Adipocyte (in vitro differentiated cells): ENCODE measurements at places on chromosomes 1 and 21.

- DNase-seq, result no peak
These were observed 409.2 kb upstream of the PLXNA2 start for GRCh38 chr1:208653426-208653825.

GRCh38 chr1:85992791-85993190, 163.8 kb downstream of the COL24A1 start:
- DNase-seq, result peak; percentile 67

- DNase-seq, result no peak
These were observed at the start of gene HEYL for GRCh38 chr1:39639305-39640130. TSS of gene HEYL (minus strand) at chr1:39639643. CDS start at chr1:39639625, 18 bp downstream.

GRCh38 chr1:32639489-32640075, 10.8 kb downstream of the ZBTB8OS start:
- DNase-seq, result peak; percentile 51

GRCh38 chr21:17859661-17860060, 40.5 kb upstream of the C21orf91 start:
- DNase-seq, result no peak

DNA sequence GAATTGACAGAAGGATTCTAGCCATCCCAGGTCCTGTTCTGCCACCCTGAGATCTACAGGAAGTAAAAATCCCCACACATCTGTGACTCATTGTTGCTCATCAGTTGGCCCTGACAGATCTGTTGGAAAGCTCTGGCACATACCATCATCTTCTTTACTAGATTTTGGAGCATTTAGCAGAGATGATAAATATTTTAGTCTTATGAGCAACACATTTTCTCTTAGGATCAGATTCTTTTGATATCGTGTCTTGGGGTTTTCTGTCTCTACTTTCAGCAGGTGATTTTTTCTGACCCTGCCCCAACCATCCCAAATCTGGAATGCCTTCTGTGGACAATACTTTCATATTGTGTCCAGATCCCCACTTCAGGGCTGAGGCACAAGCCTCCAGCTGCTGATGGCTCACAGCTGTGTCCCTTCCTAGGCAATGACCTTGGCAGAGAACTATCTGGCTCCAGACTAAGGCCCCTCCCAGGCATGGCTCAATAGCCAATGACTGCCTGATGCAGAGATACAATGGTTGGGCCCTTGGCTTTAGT, 102.8 kb downstream of the GDAP2 start:
- DNase-seq, result peak; percentile 75

DNA sequence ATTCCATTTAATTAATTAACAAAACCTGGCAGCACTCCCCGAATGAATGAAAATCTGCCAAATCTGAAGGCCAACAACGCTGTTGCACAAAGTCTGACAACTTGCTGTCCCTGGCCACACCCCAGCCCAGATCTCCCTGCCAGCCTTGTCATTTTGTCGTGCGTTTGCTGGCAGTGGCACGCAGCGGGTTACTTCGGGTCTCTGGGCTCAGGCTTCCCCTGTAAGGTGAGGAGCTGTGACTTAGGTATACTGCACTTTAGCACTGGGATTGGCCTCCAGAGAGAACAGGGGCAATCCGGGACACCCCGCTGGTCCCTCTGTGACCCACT, 34.3 kb upstream of the SIM2 start:
- DNase-seq, result no peak

DNA sequence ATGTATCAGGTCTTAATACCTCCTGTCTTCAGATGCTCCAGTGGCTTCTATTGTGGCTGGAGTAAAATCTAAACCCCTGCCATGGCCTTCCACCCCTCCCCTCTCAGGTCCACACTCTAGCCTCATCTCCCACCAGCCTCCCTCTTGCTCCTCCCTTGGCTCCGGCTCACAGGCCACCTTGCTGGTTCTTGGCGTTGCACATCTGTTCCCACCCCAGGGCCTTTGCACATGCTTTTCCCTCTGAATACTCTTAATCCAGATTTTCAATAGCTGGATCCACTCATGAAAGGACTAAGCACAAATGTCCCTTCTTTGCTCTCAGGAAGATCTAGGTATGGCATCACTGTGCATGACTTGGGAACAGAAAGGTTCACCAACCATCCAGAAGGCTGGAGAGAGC, 415.4 kb upstream of the VAMP3 start:
- DNase-seq, result no peak

GRCh38 chr1:231335663-231336602, 1.7 kb downstream of the EXOC8 start:
- DNase-seq, result peak; percentile 16

GRCh38 chr1:48681476-48682305, 95.0 kb downstream of the BEND5 start:
- peak; percentile 12 for DNase-seq

DNA sequence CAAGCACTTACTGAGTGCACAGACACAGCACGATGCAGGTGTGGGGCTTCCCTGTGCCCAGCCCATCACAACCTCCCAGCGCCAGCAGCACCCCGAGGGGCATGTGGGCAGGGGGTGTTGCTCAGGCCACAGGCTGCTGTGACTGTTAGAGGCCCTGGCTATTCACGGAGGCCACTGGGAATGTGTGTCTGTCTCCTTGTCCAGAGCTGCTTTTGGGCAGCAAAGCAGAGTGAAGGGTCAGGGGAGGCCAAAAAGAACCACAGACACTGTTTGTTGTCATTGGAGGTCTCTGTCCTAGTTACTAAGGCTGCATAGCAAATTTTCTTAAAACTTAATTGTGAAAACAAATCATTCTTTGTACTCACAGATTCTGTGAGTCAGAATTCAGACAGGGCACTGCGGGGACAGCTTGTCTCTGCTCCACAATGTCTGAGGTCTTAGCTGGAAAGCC, 49.6 kb downstream of the TNFRSF8 start:
- DNase-seq, result peak; percentile 56

DNA sequence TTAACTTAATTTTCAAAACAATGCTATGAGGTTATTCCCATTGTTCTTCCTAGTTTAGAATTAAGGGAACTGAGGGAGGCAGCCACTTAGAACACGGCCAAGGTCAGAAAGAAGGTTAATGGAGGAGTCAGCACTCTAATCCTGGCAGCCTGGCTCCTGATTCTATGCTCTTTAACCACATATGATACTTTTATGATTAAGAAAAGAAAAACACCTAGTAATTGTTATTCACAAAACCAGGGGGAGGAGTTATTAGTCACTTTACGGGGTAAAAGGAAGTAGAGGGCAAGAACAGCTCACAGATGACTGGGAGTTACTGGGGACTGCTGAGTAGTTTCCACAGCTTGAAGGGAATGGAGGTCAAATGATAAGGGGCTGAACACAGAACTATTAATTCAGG, 38.6 kb downstream of the GADD45A start:
- no peak for DNase-seq

- DNase-seq, result no peak
These were observed 16.7 kb downstream of the SLC25A33 start for GRCh38 chr1:9555942-9556341.

GRCh38 chr1:23742670-23743286, 493 bp upstream of the ELOA start:
- DNase-seq, result peak; percentile 44

DNA sequence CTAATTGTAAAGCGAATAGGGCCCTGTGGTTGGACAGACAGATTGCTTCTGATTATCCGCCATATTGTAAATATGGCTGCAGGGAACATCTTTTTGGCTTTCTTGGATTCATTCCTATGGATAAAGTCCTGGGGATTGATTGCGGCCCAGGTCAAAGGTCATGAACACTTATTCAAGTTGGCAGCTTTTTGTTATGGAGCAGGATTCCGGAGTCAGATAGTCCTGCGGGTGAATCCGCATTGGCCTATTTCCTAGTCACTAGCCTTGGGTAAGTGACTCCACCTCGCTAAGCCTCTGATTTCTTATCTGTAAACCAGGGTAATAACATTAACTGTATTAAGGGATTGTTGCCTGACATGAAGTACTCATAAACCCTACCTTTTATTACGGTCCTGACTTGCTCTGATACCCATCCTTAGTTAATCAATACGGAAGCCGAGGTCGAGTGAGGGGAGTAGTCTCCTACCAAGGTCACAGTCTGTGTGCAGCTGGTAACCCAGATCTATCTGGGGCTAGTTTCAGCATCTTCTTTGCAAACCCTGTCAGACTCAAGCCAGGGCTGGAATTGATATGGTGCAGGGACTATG, 31.7 kb downstream of the EDN2 start:
- no peak for DNase-seq

- no peak for DNase-seq
These were observed 41.2 kb downstream of the TNR start for GRCh38 chr1:175702079-175702795.

DNA sequence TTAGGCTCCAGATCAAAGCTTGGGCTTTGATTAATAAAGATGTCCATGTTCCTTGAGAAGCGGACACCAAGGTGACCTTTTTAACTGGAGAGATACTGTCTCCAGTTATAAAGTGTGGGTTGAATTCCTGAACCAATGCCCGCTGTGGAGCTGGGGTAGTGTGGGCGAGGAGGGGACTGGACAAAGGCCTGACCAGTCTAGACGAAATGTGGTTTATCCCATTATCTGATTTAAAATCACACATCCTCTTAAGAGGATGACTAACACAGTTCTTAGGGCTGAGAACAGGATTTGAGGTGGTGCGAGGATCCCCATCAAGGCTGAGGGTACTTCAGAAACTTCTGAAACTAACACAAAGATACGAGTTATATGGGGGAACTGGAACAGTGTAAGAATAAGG, 84.5 kb upstream of the GCLM start:
- no peak for DNase-seq

- DNase-seq, result no peak
These were observed 172.4 kb downstream of the VPS13D start for GRCh38 chr1:12402159-12402673.

DNA sequence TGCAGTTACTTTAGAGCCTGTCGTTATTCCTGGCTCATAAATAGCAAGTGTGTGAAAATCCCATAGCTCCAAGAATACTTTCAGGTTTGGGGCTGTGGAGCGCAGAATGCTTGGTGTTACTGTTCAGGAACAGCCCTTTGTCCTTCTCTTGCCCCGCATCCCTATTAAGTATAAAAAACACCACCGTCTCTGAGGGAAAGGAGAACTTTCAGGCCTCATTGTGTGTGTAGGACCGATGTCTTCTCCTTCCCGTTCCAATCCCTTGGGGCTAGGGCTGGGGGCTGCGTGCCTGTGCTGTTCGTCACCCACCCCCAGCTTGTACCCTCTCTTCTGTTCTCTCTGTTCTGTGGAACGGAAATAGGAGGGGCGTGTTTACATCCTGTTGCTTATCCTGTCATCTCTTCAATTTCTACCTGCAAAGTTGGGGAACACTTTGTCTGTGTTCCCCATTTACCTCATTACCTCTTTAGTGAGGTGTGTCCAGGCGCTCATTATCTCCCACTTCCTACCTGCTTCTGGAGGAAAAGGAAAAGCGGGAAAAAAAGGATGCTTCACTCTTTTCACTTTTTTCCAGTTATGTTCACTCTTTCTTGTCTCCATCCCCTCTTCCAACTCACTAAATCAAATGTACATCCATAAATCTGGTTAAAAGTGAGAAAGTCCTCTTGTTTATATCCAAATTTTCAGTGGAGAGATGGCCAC, 788 bp upstream of the TXNIP start:
- peak; percentile 48 for DNase-seq

DNA sequence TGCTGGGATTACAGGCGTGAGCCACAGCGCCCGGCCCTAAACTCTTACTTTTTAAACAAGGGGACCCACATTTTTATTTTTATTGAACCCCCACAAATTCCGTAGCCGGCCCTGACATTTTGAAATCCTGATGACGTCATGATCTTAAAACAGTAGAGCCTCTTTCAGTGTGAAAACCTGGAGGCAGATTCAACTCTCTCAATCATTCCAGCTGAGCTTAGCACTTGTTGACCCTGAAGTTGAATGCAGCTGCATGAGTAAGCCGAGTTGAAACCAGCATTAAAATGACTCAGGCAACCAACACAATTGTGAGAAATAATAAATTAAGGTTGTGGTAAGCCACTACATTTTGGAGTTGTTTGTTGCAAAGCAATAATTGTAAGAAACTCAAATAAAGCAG, 93.9 kb upstream of the ADGRL4 start:
- peak; percentile 43 for DNase-seq

GRCh38 chr1:152096931-152097330, 8.1 kb upstream of the TCHHL1 start:
- DNase-seq, result no peak

DNA sequence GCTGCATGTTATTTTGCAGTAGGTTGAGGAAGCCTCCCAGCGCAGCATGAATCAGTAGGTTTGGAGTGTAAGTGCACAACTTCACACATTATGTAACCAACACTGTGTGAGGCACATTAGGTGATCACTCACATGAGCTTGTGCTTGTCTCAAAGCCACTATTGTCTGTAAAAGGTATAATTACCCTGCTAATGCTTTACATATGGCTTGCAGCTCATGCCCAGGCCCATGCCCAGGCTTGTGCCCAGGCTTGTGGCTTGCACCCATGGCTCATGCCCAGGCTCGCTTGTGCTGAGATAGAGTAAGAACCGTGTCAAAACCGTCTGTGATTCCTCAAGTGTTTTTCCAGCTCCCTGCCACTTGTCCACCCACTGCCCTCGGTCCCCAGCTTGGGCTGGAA, 596.3 kb downstream of the LTN1 start:
- DNase-seq, result no peak

GRCh38 chr1:185425163-185425562, 108.1 kb upstream of the IVNS1ABP start:
- DNase-seq, result no peak

DNA sequence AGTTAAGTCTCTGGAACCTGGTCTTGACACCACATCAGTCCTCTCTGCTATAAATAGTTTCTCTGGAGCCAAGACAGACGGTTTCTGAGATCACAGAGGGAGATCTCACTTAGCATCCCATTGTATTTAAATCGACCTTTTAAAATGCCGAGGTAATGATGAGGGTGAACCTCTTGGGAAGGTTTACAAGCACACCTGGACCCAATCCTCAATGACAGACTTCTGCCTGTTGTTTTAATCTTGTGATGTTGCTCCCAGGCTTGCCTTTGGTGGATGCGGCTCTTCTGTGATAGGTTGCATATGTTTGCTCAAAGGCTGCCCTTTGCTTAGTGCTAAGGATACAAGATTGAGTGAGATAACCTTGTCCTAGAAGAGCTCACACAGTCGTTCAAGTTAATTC, 104.6 kb upstream of the L1TD1 start:
- no peak for DNase-seq

- no peak for DNase-seq
These were observed 15.5 kb downstream of the DYRK1A start for GRCh38 chr21:37381883-37382585.

GRCh38 chr1:63674865-63675419, 81.7 kb downstream of the PGM1 start:
- DNase-seq, result no peak

GRCh38 chr1:161260376-161261260, 2.1 kb downstream of the PCP4L1 start:
- DNase-seq, result peak; percentile 39

DNA sequence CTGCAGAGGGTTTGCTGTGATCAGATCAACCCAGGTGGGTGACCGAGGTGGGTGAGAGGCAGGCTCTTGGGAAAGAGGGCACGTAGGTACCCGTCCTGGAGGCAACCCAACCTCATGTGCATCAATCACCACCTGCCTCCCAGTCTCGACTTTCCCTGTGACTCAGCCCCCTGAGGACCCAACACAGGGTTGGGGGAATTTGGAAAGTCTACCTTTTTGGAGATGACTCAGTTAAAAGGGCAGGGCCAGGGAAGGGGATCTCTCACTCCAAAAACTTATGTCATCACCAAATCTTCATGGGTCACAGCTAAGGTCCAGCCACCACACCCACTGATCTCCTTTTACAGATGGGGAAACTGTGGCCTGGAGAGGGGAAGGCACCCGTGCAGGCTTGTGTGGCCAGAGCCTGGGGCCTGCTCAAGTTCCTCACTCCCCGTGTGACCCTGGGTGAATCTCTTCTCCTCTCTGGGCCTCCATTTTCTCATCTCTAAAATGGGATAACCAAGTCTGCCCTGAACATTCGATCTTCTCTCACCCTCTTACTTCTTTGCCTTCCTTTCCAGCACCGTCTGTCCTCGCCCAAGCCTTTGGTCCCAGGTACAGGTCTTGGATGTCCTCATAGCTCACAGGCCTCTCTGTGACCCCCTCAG, 34.6 kb upstream of the WNT4 start:
- DNase-seq, result no peak
